Stimulated activated CD8-positive, alpha-beta memory T cell treated with anti-CD3 and anti-CD28 coated beads, Interleukin-7, amount 100 ng/mL, for 24 hours (primary cell): ENCODE measurements at places on chromosomes 4 and X.

DNA sequence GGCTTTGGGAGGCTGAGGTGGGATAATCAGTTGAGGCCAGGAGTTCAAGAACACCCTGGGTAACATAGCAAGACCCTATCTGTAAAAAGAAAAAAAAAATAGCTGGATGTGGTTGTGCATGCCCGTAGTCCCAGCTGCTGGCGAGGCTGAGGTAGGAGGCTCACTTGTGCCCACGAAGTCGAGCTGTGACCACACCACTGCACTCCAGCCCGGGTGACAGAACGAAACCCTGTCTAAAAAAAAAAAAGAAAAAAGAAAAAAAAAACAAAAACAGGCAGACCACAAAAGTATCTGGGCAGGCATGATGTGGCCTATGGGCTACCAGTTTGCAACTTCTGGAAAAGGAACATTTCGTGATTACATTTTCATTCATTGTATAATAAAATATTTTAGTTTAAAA is 38.1 kb upstream of the RASGEF1B start:
- no peak for DNase-seq

- DNase-seq = no peak
Measured at GRCh38 chrX:101759000-101759399, 99.3 kb upstream of the ARMCX2 start.

- no peak for DNase-seq
Measured at GRCh38 chr4:74018771-74019170, 19.7 kb downstream of the CXCL3 start.

DNA sequence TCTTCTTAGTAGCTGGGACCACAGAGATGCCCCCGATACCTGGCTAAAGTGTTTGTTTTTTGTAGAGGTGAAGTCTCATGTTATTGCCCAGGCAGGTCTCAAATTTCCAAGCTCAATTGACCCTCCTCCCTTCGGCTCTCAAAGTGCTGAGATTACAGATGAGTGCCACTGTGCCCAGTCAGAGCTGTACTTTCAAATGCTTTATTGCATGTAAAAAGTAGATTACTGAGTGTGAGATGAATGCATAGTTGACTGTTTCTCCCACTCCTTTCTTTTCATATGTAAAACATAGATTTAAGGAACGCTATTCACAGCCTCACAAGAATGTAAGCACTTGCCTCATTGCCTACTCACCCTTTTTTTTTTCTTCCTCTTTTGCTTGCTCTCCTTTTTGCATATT is 984.4 kb upstream of the PABPC4L start:
- DNase-seq = no peak

DNA sequence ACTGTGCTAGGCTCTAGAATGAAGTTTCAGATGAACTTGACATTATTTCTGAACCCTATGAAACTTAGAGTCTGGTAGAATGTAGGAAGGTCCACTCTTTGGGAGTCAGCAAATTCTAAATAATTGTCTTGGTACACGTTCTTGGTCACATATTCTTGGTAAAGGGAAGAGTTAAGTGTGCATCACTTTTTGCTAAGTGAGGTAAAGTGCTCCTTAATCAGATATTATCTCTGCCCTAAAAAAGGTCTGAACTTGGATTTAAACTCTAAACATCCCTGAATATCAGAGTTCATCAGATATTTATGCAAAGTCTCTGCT is 7.2 kb downstream of the OCIAD2 start:
- DNase-seq = no peak

DNA sequence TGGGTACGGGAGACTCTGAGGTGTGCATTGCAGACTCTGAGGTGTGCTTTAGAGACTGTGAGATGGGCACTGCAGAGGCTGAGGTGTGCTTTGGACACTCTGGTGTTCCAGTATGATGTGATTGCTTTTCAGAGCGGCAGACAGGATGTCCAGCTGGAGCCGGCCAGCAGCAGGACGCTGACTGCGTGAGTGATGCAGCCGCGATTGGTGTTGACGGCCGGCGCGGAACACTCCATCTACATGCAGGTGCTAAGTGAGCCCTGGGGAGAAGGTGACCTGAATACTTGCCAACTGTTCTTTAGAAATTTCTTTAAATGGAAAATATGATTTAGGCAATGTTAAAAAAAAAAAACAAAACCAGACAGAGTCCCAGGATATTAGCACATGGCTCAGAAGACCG is 103.1 kb upstream of the PPP2R3B start:
- DNase-seq = no peak

DNA sequence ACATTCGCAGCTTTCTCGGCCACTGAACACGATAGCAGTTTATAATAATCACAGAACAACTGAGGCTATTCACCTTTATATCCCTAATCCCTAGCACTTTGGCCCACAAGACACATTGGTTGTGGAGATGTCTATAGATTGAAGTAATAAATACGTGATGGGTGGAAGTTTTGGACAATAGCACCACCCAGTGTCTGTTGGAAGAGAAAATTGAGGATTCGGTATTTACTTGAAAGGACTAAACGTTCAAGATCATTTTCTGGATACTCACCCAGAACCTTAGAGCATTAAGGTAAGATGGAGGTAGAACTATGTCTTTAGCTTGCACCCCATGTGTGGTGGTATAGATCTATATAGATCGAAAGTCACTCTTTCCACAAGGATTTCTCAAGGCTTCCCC is 787 bp upstream of the TMSB15A start:
- no peak for DNase-seq

- DNase-seq = no peak
Measured at GRCh38 chr4:78156520-78156919, 99.4 kb downstream of the FRAS1 start.

GRCh38 chr4:168900080-168900479 is 110.0 kb downstream of the CBR4 start:
- no peak for DNase-seq
